ENCODE measurements at places on chromosomes 5 and 9. TPM values are rescaled to one million over a fixed set of nuclear protein-coding genes. Genes with fewer than 3 reads are reported as not detected.

The GFPT2 gene
- total RNA-seq = 32.1 TPM

DNA sequence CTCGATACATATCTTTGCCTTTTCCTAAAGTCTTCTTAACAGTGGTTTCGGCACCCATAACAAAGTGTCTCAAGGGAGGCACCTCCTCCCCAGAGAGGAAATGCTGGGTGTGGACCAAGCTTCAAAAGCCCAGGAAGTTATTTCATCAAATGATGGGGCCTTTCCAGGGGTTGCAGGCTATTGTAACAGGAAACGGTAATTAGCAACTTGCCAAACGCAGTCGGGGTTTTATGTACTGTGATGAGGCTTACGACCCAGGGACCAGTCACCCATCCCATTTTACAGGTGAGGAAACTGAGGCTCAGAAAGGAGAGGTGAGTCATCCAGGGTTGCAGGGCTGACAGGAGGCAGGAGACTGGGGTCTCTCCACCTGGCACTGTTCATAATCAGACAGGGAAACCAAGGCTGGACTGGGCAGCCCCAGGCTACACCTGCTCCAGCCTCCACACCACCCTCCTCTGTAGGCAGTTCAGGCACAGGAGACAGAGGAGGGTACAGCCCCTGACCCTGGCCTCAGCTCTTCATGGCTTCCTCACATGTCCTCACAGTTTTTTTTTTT lies 30.0 kb upstream of the SUSD3 start:
- no peak overlapping the region for H3K4me3 ChIP-seq
- no peaks in the 10 kb centered on the region for H3K27me3 ChIP-seq
- H3K4me1 ChIP-seq = no peaks in the 10 kb centered on the region
- no peak overlapping the region for H3K27ac ChIP-seq
- H3K36me3 ChIP-seq = no peaks in the 10 kb centered on the region

DNA sequence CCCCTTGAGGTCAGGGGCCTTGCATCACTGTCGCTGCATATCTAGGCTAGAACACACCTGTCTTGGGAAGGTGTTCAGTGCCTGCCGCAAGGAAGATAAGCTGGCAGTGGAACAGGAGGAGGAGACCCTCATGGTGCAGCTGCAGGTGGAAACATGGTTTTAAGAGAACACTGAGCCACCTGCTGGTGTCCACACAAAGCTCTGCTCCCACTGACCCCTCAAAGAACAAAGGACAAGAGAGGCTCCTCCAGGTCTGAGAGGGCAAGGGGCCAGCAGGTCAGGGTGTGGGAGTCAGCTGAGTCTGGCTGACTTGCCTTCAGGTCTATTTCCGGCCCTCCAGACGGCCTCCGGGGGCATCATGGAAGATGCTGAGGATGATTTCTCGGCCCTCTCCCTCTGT lies 210.1 kb upstream of the TBCA start:
- no peak overlapping the region for H3K4me3 ChIP-seq
- peaks cover 9% of the 10 kb centered on the region for H3K4me1 ChIP-seq
- H3K36me3 ChIP-seq = no peaks in the 10 kb centered on the region

DNA sequence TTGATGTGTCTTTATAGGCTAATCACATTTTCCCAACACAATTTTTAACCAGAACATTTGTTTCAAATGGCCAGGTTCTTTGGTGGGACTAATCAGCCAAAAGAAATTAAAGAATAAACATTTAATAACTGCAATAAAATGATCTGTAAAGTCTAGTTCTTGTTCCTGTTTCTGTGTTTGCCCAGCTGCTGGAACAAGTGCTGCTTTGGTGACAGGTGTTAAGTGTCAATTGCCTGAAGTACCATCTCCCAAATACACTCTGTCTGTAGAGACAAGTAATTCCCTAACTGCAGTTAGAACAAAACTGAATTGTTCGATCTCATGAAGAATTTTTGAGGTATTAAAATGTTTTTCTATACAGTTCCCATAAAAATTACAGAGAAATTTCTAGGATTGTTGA lies 402.3 kb upstream of the CHD1 start:
- H3K36me3 ChIP-seq = no peaks in the 10 kb centered on the region
- no peaks in the 10 kb centered on the region for H3K27me3 ChIP-seq

DNA sequence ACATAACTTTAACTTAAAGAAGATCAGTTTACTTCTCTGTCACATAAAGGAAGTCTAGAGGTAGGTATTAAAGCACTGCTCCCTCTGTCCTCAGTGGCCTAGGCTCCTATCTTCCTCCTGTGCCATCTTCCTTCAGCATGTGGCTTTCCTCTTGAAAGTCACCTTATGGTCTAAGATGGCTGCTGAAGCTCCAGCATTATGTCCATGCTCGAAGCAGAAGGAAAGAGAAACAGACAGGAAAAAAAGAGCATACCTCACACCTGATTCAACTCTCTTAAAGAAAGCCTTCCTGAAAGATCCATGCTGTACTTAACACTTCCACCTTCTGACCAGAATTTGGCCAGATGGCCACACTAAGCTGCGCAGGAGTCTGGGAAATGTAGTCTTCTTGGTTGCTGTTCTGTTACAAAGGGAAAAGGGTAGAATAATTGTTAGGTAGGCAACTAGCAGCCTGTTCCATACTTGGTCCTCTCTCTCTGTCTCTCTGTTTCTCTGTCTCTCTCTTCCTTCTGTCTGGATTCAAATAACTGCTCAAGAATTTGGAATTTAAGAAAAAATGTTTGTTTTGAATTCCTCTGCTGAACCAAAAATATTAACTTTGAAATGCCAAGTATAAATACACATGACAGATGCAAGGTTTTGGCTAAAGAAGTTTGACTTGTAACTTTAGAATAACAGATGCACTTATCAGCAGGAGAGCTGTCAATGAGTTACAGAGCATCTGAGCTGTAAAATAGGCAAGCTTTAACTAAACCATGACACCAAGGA lies 16.0 kb downstream of the TMEM174 start:
- peaks cover 12% of the 10 kb centered on the region for H3K4me1 ChIP-seq
- no peaks in the 10 kb centered on the region for H3K27me3 ChIP-seq
- no peak for DNase-seq
- no peaks in the 10 kb centered on the region for H3K36me3 ChIP-seq

The SVEP1 gene
- 32.0 TPM for total RNA-seq

DNA sequence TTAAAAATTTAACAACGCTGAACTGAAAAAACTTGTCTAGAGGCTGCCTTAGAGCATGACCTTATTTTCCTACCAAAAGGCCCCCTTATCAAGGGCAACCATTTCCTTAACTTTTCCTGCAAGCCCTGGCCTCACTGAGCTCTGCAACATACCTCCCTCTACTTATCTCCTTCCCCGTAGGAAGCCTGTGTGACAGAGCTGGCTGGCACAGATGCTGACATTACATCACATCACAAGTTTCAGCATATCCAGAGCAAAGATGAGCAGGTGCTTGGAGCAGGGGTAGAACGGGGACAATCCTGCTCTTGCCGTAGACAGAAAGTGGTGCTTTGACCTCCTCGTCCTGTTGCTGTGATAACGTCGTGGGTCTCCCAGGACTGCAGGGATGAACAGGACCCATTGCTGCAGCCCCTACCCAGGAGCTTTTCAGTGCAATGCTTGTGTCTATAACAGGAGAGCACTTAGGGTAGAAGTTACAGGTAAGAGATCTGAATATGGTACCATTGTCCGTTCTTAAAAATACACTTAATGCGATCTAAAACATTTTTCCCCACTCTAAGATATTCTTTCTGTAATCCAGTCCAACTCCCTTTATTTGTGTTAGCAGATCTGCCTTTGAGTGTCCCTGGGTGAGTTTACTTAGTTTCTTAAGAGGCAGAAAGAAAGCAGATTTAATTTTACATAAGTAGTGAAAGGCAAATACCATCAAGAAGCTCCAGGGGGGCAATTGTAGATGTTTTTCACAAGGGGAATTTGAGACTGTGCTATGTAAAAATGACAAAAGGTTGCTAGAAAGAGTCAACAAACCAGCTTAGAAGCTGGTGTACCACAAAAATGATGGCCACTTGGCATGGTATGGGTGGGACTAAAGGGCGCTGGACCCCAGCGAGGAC lies 101.9 kb upstream of the EFNA5 start:
- no peaks in the 10 kb centered on the region for H3K4me1 ChIP-seq
- H3K4me3 ChIP-seq = no peak overlapping the region
- DNase-seq = no peak
- no peaks in the 10 kb centered on the region for H3K36me3 ChIP-seq
- H3K27ac ChIP-seq = no peak overlapping the region
